ENCODE measurements at places on chromosomes 7 and 10.
A peak's percentile ranks its signal among the peaks of the same experiment; 100 is the strongest.

DNA sequence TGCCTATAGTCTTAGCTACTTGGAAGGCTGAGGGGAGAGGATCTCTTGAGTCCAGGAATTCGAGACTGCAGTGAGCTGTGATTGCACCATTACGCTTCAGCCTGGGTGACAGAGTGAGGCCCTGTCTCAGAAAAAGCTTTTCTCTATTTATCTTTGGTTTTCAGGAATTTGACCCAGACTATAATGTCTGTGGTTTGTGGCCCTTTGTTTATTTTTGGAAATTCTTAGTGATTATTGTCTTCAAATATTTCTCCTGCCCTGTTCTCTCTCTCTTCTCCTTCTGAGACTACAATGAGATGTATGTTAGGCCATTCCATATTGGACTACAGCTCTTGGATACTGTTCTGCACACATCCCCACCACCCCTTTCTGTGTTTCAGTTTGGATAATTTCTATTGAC lies 4.7 kb downstream of the MUC12 start:
- no peak for DNase-seq

- DNase-seq = no peak
Measured at GRCh38 chr10:11610826-11611247, 613 bp downstream of the USP6NL start.

- DNase-seq = no peak
Measured at GRCh38 chr7:2082139-2082998, 150.4 kb downstream of the MAD1L1 start.

DNA sequence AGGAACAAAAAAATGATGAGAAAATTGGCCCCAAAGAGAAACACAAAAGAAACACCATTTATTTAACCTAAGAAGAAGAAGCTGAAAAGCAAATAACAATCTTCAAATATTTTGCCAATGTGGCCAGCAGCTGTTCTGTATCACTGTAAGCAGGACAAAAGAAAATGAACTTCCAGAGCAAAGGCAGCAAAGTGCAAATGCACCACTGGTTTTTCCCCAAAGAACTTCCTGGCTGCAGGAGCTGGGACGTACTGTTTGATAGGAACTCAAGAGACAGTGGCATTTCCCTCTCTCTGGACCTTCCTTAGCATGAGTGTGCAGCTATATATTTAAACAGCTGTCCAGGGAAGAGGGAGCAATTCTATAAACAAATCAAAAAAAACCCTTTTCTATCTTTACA lies 60.4 kb downstream of the RNLS start:
- no peak for DNase-seq

GRCh38 chr7:28722684-28723083 lies 235.4 kb downstream of the TRIL start:
- no peak for DNase-seq

- peak; percentile 11 for DNase-seq
Measured at GRCh38 chr10:33509231-33509831, 174.9 kb upstream of the NRP1 start.

DNA sequence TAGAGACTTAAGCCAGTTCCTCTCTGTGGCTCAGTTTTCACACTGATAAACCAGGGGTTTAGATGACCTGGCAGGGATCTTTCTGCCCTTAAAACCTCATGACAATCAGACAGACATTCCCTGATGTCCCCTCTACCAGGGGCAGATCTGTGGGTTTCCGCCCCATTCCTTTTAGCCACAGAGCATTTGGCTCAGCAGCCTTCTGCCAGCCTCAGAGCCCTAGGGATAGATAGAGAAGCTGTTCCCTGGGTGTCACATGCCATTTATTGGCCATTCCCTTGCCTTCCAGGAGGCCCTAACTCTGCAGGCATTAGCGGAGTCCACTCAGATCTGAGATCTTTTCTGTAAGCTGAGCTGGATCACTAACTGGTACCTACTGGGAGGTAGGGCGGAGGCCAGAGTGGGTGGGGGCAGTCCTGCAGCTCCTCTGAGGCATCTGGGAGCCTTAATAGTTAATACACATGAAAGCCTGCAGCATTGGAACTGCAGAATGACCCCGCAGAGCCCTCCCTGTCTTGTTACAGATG lies 101.5 kb downstream of the ZMIZ1 start:
- no peak for DNase-seq

- no peak for DNase-seq
Measured at GRCh38 chr7:104862719-104863118, 151.3 kb upstream of the KMT2E start.

- DNase-seq = no peak
Measured at GRCh38 chr7:16648551-16648950, 2.6 kb downstream of the BZW2 start.

GRCh38 chr10:29174389-29174788 lies 114.5 kb upstream of the LYZL1 start:
- DNase-seq = no peak

- no peak for DNase-seq
Measured at GRCh38 chr10:132698761-132699391, 87.1 kb downstream of the NKX6-2 start.

All from CD4-positive, alpha-beta T cell treated with Interleukin-17A for 1 hour (primary cell).